ENCODE measurements at places on chromosomes 4 and X.

- no peak for DNase-seq
These were observed 334.9 kb upstream of the ADGRL3 start for GRCh38 chr4:60865273-60865672.

DNA sequence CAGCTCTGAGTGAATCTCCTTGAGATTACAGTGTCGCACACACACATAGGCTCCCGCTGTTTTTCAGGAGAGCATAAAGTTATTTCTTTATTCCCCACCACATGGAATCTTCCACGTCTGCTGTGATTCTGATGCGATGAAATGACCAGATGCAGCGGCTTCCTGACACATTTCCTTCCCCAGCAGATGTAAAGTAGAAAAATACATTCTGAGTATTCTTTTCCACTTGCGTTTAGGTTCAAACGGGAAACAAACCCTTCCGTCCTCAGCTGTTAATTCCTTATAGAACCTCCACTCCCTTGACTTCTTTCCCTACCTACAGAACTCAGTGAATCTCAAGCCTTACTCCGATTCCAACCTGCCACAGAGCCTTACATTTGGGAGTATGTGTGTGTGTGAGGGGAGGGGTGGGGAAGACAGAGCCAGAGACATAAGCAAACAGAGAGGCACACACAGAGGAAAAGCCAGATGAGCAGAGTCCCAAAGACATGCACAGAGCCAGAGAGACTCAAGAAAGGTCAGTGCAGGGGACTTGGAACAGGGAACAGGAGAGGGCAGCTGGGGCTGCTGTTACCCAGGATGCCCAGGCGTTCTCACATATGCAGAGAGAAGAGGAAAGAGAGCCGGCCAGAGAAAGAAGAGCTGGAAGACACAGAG, 47.3 kb downstream of the SETD7 start:
- no peak for DNase-seq

- DNase-seq: no peak
These were observed 70.9 kb downstream of the EPHA5 start for GRCh38 chr4:65599340-65599739.

- peak; percentile 20 for DNase-seq
These were observed 58.0 kb upstream of the DDX3X start for GRCh38 chrX:41275661-41276609.

DNA sequence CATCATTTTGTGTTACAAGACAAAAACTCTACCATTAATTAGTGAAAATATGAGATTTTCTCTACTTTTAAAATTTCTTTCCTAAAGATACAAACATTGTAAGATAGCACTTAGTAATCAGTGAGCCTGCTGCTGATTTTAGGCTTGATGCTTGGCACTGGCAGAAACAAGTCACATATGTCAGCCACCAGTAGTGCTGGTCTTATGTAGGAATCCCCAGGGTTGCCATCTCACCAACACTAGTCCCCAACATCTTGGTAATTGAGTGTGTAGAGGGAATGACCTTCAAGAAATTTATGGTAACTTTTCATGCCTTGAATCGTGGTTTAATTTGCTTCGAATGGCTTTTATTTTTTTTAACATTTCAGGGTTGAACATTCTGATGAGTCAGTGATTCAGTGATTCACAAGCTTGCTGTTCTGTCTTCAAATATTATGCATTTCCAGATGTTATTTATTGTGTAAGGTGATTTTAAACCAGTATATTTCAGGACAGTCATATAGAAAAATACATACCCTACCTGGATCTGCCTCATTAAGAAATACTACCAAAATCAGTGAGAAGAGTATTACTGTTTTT, 11.9 kb downstream of the EXOC1 start:
- DNase-seq: no peak

- DNase-seq: no peak
These were observed 73.3 kb downstream of the NCAPG start for GRCh38 chr4:17884063-17884462.

GRCh38 chr4:119097282-119097900, 38.2 kb upstream of the MYOZ2 start:
- DNase-seq: no peak

DNA sequence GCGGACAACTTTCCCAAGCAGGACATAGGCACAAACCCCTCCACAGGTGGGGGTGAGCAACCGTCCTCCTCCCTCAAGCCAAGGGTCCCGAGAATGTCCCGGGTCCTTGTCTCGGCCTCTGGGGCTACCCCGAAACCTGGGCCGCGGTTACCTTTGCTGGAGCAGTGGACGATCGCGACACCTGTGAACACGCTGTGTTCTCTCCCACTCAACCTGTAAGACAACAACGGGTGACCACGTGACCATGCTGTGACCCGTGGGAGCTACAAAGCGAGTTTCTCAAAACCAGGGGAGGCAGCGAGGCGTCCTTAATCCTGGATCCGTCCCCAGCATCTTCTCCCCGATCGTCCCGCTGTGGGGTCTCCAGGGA, 17.9 kb downstream of the ASMTL start:
- DNase-seq: no peak

DNA sequence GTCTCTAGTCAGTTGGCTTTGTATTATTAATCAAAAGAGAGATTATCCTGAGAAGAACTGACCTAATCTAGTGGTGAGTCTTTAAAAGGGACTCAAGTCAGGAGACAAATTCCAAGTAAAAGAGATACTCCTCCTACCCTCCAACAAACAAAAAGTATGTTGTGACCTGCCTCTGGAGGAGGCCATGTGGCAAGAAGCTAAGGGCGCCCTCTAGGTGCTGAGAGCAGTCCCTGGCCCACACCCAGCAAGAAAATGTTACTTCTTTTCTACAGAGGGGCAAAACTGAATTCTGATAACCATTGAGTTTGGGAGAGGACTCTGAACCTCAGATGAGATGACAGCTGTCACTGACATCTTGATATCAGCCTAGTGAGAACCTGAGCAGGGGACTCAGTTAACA, 953.6 kb upstream of the AGA start:
- no peak for DNase-seq

DNA sequence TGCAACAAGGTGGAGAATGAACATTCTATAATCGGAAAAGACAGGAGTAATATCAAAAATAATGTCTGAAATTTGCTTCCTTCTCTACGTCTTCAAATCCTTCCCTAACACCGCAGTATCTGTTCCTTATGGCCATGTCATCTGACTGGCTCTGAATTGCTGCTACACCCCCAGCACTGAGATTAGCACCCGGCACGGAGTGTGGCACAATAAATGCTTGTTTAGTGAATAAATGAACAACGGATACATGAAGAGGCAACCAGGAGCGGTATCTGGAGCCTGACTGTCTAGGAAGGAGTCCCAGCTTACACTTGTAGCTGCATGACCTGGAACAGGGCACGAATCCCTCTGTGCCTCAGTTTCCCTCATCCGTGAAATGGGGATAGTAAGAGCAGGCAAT, 164.3 kb downstream of the AFAP1 start:
- no peak for DNase-seq

GRCh38 chr4:97987019-97987648, 156.1 kb downstream of the STPG2 start:
- peak; percentile 8 for DNase-seq

DNA sequence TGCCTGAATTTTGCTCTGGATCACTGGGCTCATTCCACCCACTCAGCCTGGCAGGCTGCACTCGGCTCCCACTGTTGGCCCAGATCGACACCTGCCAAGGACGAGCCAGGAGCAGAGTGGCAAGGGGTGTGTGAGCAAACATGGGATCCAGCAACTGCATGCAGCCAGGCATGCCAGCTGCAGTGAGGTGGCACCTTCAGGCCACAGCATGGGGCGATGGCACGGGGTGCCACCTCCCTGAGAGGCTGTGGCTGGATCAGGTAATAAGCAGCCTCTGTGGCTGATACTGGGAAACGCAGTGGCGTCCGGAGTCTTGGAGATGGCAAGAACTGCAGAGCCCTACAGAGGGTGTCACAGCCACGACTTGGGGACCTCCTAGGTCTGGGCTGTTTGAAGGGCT, 244.5 kb upstream of the FSTL5 start:
- no peak for DNase-seq

GRCh38 chr4:113270520-113271319, 221.3 kb downstream of the ANK2 start:
- no peak for DNase-seq

DNA sequence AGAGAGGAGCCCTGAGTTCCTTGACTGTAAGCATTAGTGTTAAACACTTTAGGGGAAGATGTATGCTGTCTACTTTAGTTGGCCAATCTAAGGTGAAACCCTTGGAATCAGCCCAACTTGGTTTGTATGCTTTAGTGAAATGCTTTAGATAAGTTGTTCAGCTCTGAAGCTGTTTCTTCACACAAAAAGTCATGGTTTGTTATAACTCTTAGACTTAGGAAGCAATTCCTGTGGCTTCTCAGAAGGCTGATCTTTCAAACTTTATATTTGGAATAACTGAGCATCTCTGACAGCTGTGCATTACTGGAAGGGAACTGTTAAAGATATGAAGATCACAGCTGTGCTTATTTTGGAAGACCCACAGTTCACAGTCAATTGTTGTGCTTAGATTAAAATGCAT, 714.1 kb downstream of the FAT4 start:
- no peak for DNase-seq

DNA sequence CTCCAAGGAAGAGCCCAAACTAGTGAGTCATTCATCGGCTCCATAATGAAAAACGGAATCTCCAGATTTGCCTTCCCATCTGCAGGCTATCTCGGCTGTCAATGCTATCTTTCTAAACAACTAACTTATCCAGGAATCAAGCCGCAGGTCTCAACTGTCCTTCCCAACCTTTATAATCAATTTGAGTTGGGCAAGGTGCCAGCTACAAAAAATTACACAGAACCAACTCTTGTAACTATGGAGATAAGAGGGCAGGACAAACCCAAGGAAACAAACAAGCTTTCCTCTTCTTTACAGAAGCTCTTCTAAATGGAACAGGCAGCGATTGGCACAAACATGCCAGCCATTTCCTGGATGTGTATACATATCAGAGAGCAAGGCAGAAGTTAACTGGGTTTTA, 61.2 kb upstream of the RAI2 start:
- peak; percentile 27 for DNase-seq

DNA sequence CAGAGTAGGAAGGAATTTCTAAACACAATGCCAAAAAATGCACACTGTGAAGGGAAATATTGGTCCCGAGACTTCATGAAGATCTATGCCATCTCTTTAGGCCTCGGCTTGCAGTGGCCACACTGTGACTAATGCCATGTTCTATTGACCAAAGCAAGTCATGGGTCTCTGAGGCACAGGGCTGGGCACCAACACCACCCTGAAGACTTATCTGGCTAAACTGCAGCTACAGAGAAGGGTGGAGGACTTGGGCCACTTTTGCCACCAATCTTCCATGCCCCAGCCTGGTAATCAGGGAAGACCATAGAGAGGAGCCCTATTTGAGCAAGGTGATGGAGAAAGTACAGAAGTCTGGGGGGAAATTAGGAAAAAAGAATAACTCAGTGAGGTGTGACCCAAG, 42.1 kb downstream of the HMX1 start:
- no peak for DNase-seq

- peak; percentile 21 for DNase-seq
These were observed 68.4 kb downstream of the ARHGEF38 start for GRCh38 chr4:105620640-105621323.

GRCh38 chr4:42750091-42750490, 93.2 kb upstream of the ATP8A1 start:
- DNase-seq: peak; percentile 2

- no peak for DNase-seq
These were observed 176.4 kb downstream of the BMPR1B start for GRCh38 chr4:94934201-94934600.
